Stimulated activated CD8-positive, alpha-beta memory T cell treated with anti-CD3 and anti-CD28 coated beads, Interleukin-4, amount 100 ng/mL, for 1 hour (primary cell): ENCODE measurements at places on chromosomes 13 and 19.

DNA sequence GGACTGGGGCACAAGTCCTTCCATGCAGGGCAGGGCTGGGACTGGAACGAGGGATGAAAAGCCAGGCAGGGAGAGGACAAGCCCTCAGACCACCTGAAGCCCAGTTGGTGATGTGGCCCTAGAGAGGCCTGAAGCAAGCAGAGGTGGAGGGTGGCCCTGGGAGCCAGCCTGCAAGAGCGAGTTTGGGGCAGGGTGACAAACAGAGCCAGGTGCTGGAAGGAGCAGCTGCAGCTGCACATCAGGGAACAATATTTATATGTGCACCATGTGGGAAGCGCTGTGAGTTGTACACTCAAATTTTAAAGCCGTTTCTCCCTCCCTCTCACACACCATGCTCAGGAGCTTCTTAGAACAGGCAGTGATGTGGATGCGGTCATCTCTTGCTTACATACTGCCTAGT lies 67.8 kb downstream of the FGF9 start:
- DNase-seq = no peak

GRCh38 chr19:39315933-39316332 lies 4.7 kb downstream of the LRFN1 start:
- no peak for DNase-seq

DNA sequence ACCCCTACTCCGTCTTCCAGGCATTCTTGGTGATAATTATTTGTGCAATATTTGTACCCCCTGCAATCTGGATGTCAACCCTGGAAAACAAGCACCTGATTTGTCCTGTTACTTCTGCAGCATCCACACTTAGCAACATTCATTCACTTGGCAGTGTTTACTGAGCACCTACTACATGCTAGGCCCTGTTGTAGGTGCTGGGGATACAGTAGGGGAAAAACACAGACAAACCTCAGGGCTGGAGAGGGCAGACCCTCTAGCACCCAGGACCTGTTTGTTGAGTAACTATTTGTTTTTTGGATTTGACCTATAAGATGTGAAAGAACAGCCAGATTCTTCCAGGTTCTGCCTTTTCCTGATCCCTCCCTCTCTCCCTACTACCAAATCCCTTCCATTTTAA lies 9.5 kb downstream of the NECTIN2 start:
- DNase-seq = no peak

DNA sequence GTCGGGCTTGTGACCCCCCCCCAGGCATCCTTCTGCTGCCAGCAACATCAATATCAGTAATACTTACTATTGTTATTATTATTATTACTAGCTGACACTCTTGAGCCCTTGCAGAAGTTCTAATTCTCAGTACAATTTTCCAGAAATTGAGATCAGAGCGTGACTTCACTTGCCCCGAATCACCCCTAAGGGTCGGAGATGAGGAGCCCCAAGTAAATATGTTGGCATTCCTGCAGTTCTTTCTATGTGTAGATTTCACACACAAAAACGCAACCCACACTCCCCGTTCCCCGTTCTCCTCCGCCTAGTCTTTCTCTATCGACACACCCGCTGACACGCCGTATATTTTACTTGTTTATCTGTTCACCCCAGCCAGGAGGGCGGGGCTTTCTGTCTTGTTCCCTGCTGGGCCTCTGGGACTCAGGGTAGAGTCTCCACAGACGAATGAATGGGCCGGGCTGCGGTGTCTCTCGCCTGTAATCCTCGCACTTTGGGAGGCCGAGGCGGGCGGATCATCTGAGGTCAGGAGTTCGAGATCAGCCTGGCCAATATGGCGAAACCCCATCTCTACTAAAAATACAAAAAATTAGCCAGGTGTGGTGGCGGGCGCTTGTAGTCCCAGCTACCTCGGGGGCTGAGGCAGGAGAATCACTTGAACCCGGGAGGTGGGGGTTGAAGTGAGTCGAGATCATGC lies 14.7 kb downstream of the TLE5 start:
- no peak for DNase-seq

DNA sequence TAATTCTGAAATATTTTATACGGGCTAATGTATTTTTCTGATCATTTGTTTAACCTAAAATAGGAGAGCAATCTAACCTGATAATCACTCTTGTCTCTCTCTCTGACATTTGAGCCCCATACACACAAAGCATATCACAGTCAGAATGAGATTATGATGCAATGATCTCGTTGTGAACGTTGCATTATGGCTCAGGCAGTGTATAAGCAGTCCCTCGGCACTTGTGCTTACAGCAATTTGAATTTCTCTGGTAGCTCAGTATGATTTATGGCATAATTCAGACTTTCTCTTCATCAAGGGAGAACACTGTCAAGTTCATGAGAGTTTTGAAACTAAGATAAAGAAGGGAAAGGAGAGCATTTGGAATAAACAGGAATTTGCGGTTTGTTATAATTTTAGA lies 256.1 kb downstream of the DACH1 start:
- DNase-seq = no peak

DNA sequence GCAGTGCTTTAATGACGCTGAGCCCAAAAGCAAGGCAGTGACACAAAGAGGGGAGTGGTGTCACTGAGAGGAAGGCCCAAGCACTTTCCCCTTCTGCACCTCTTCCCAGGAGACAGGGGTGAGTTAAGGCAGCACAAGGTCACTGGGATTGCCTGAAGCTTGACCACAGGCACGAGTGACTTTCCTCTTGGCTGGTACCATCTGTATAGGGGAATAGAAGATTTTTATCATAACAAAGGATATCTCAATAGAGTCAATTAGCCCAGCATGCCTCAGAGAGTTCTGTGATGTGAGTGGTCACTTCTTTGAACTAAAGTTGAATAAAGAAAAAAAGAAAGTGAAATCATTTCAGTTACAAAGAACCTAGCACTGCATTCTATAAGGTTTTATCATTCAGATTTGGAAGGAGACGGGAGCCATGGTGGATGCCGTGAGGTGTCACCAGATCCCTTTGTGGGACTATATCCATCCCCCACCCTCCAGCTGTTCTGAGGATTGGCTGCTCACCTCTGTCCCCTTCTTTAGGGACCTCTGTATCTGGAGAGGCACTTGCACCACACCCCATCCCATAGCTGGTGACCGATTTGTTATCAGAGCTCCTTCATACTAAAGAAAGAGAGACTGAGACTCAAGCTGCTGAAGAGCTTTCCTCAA lies 291.2 kb downstream of the DCT start:
- no peak for DNase-seq

DNA sequence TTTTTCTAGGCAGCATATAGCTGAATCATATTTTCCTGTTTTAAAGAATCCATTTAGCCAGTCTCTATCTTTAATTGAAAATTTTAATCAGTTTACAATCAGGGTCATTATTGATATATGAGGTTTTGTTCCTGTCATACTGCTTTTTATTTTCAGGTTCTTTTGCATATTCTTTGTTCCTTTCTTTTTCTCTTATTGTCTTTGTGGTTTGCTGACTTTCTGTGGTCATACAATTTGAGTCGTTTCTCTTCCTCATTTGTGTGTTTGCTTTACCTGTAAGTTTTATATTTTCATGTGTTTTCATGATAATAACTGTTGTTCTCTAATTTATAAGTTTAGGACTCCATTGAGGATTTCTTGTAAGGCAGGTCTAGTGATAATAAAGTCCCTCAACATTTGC lies 812.6 kb downstream of the DACH1 start:
- DNase-seq = no peak

DNA sequence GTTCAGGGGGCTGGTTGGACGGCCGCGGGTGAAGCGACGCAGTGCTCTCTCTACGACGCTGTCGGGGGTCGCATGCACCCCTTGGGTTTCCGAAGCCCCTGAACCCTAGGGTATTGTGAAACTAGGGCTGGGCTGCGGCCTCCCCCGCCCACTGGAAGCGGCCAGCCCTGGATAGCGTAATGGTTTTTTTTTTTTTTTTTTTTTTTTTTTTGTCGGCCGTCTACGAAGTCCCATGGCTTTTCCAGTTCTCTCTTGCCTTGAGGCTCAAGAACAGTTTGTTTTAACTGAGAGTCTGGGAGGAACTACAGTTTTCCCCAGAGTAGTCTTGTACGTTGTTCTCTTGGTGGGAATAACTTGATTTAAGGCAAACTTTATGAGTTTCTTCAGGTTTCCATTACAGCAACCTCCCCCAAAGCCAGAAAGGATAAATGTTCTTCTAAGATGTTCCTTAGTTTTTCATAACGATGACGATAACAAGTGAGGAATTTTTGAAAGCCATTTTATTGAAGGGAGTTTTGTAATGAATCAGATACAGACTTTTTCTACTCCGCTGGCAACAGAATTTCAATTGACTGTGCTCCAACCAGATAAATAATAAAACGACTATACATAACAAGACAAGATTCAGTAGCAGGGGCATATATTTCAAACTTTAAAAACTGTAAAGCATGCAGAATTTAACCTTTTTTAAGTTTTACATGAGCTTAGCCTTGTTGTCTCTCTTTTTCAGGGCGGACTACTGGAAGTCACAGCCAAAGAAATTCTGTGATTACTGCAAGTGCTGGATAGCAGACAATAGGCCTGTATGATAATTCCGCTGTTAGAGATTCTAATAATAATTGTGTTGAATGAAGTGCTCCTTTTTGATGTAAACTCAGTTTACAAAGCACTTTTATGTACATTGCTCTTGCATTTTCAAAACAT lies 867 bp downstream of the WBP4 start:
- DNase-seq = no peak
